ENCODE measurements at places on chromosomes 6 and 20.
A peak's percentile ranks its signal among the peaks of the same experiment; 100 is the strongest.

- no peak for DNase-seq
These were observed 39.4 kb downstream of the MAP7 start for GRCh38 chr6:136510782-136511181.

GRCh38 chr20:2955257-2955970 lies 82.1 kb downstream of the PTPRA start:
- DNase-seq = no peak

- no peak for DNase-seq
These were observed 13.5 kb upstream of the PNRC1 start for GRCh38 chr6:89066940-89067646.

DNA sequence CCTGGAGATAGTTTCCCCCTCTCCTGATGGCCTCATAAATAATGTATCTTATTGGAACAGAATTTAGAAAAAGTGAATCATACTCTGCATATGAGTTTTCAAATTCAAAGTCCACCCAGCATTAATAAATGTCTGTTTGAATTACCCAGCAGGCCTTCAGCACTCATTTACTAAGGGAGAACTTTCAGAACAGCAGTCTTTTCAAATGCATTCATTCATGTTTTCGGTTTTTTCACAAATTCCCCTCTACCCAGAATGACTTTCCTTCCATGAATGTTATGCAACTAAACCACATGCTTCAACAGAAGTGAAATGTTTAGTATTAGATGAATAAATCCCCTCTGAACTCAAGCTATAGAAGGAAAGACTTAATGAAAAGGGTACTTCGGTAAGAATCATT lies 92.4 kb downstream of the RTN4IP1 start:
- no peak for DNase-seq

DNA sequence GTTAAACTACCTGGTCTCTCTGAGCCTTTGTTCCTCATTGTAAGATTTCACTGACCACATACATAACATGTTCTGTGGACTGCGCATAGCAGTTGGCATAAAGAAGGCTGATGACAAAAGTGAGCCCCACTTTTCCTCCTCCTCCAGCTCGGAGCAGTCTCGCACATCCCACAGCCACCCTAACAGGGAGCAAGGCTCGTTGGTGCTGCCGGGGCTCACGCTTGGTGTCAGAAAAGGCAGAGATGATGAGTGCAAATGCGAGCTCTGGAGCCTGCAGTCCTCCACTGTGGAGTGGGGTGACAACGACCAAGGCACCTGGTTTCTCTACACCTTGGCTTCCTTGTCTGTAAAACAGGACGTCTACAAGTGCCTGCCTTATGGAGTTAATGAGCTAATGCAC lies 9.7 kb downstream of the TGM3 start:
- peak; percentile 55 for DNase-seq

GRCh38 chr20:15847196-15847784 lies 726.0 kb downstream of the KIF16B start:
- no peak for DNase-seq

GRCh38 chr20:58584051-58584824 lies 66.8 kb upstream of the STX16 start:
- DNase-seq = no peak

DNA sequence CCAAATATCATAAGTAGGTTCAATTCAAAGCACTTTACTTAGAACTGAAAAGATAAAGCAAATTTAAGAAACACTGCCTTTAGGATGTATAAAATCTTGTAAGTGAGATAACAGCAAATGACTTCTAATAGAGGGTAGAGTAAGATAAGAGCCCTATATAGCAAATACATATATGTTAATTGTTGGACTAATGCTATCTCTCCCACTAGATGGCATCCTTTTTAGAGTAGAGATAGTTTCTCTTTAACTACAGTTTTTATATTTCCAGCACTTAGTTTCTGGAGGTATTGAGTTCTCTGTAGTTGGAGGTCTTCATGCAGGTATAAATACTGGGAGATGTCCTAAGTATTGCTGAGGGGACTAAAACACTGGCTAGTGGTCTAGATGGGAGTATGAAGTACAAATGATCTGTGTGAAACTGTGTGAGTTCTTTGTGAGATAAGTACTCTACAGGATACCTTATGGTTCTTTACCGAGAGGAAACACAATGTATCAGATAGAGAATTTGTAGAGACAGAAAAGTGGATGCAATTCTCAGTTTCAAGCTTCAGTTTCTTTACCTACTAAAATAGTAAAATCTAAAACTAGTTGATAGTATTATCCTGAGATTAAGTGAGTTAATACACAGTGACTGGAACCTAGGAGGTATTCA lies 399.3 kb downstream of the KHDRBS2 start:
- no peak for DNase-seq

DNA sequence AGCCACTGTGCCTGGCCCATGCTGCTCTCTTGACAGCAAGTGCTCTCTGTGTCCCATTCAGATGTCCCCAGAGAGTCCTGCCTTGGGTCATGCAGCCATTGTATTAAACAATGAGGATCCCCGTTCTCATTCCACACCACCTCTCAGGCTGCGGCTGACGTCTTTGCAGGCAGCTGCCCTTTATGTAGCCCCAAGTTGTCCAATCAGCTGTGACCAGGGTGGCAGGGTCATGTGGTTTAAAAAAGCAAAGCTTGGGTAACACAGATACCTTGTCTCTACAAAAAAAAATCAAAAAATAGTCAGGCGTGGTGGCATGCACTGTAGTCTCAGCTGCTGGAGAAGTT lies 13.2 kb downstream of the GCNT2 start:
- no peak for DNase-seq

DNA sequence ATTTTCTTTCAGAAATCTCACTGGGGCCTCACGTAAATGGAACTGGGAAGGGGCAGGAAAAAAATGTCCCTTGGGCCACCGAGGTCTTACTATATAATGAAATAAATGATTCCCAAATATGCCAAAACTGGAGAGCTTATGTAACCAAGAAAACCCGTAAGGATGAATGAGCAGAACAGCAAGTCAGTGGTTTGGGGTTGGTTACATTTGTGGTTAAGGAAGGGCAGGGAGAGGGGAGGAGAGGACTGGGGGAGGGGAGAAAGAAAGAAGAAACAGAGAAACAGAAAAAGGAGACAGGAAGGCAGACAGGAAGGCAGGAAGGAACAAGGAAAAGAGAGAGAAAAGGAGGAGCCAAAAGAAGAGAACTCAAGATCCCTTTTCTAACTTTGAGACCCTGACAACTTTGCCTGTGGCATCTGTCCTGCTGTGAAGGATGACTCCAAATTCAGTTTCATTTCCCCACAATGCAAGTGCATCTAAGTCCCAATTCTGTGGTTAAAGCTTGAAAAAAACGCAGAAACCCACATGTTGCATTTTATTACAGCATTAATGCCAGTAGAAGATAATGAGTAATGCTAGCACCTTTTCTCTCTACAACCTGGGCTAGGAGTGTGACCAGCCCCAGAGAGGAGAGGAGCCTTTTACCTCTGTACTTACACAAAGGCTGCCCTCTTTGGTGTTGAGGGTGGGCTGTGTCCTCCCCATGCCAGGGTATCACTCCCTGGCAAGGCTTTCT lies 10.8 kb upstream of the ARMC2 start:
- no peak for DNase-seq

- peak; percentile 64 for DNase-seq
These were observed 85.5 kb downstream of the TRIM27 start for GRCh38 chr6:28838289-28838633.

GRCh38 chr6:13421425-13422059 lies 65.9 kb downstream of the GFOD1 start:
- no peak for DNase-seq

DNA sequence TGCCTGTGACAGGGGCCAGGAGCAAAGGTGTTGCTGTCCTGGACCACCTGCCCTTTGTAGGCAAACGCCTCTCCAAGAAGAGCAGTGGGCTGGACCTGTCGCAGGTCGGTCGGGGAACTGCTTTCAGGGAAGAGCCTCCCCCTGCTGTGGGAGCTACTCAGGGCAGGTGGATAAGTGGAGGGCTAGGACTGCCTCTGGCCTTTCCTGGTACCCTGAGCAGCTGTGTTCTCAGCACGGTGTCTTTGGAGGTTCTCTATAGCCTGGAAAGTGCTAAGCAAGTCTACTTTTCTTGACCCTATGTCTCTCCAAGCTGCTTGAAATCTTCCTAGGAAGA lies 35.0 kb downstream of the BPIFB1 start:
- DNase-seq = peak; percentile 12

DNA sequence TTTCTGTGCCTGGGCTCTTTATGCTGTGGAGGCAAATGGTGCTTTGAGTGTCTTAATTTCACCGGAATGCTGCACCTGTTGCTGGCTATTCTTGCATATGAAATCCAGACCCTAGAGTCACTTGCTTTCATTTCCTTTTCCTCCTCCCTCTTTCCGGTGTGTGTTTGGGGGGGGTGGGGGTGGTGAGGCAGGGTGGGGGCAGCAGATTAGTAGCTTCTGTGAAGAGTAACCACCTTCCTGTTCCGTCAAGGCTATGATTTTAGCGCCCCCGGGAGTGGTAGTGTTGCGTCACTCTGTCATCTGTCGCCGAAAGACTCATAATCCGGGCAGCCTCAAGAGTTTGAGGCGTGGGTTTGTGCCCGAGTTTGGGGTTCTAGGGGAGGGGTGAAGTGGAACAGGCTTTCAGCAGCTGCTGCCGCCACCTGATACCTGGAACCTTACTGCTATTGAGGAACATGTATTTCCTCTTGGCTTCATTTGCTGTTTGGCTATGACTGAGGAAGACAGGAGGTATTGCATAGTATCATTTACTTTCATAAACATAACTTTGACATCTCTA lies 49.1 kb downstream of the UTRN start:
- DNase-seq = no peak

- no peak for DNase-seq
These were observed 83.7 kb upstream of the MPC1 start for GRCh38 chr6:166466178-166467122.

- no peak for DNase-seq
These were observed 22.9 kb downstream of the COL20A1 start for GRCh38 chr20:63315731-63316491.

DNA sequence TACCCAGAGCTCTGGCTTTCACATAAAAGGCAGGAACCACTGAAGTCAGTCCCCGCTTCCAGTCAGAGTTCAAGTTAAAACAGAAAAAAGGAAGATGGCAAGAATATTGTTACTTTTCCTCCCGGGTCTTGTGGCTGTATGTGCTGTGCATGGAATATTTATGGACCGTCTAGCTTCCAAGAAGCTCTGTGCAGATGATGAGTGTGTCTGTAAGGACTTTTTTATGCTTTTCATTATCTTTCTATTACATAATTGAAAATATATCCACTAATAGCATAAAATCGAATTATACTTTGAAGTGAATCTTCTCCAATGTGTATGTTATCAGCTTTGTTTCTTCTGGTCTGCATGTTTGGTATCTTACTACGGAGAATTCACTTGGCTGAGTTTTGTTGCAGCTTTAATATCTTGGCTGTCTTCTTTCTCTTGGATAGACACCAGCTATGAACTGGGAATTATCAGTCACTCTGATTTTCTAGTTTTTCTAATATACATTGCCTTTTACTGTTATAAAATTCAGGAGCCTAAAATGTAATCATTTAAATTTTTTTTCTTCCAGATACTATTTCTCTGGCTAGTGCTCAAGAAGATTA lies at the start of gene OTOR:
Gene OTOR (plus strand): TSS at position 51 of the 593 bp plus-strand sequence. CDS start 44 bp downstream, at position 95.
- no peak for DNase-seq

DNA sequence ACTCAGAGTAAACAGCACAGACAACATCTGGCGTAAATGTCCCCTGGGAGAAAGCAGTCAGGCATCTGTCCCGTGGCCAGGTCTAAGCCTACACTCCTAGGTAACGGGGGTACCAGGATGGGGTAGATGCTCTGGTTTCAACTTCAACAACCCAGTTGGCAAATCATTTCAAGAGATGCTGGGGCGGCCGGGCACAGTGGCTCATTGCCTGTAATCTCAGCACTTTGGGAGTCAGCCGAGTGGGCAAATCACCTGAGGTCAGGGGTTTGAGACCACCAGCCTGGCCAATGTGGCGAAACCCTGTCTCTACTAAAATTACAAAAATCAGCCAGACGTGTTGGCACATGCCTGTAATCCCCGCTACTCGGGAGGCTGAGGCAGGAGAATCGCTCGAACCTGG lies 12.3 kb downstream of the PREX1 start:
- no peak for DNase-seq

DNA sequence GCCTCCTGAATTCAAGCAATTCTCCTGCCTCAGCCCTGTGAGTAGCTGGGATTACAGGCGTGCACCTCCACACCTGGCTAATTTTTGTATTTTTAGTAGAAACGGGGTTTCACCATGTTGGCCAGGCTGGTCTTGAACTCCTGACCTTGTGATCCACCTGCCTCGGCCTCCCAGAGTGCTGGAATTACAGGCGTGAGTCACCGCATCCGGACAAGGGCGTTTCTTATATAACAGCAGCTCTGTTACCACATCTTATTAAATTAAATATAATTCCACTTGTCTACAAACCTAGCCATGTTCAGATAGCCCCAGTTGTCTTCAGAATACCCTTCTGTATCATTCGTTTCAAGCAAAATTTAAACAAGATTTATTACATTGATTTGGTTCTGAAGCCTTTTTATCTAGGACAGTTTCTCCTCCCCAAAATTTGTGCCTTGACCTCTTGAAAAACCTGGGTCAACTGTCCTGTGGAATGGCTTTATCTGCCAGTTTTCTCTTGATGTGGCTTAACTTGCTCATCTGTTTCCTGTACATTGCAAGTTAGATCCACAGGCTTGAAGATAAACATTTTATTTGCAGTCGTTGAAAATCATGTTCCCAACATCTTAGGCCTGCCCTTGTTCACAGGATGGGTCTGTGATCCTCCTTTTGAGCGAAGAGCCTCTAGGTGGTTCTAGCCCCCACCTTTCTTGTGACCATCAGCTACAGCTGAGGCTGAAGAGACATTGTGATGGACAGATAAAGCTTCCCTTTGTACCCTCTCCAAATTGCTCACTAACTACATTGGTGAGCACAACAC lies 132.2 kb downstream of the ARID1B start:
- no peak for DNase-seq

DNA sequence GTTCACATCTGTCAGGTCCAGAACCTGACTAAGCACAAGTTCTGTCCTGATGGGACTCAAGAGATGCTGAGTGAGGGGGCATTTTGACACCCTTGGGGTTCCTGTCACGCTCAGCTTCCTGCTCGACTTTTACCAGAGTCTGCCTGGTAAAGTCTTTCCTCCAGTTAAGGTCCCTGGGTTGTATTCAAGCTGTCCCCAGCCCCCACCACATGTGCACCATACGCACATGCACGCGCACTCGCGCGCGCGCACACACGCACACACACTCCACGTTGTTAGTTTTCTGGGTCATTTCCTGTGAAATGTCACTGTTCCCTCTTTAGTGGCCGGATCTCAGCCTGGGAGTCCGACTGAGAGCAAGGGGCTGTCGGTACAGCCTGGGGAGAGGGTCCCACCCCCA lies 166.1 kb downstream of the GMPR start:
- no peak for DNase-seq

DNA sequence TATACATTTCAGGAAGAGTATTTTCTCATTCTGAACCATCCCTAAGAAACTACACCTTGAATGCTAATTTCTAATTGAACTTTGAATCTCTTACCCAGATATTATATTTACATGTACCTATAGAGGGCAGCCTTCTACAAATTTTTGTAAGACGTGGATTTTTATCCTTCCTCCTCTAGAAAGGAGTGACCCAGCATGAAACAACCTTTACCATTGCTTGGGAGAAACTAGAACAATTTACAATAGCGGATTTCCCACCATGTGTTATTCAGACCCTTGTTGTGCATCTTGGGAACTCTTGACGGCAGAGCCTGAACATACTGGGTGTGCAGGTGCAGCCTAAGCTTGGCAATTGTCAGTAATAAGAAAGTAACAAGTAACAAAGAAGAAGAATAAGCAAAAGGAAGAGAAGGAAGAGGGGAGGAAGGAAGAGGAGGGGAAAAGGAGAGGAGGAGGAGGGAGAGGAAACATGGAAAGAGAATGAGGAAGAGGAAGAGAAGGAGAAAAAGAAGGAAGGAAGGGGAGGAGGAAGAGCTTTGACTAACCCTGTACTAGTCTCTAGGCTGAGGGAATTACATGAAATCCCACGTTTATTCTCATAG lies 10.8 kb upstream of the TAAR1 start:
- DNase-seq = no peak
